ENCODE measurements at places on chromosomes 7 and 10. TPM values are rescaled to one million over a fixed set of nuclear protein-coding genes. Genes with fewer than 3 reads are reported as not detected.

Gene HEPACAM2
- total RNA-seq, result not detected

Gene CPA4
- 0.72 TPM for total RNA-seq

- no peak overlapping the region for H3K27ac ChIP-seq
- DNase-seq, result no peak
- peaks cover 11% of the 10 kb centered on the region for H3K27me3 ChIP-seq
- no peaks in the 10 kb centered on the region for H3K36me3 ChIP-seq
- H3K4me3 ChIP-seq, result no peak overlapping the region
Measured at GRCh38 chr10:44397476-44398225, 12.8 kb upstream of the CXCL12 start.

- no peak for DNase-seq
- no peaks in the 10 kb centered on the region for H3K36me3 ChIP-seq
- no peak overlapping the region for H3K4me3 ChIP-seq
- no peaks in the 10 kb centered on the region for H3K27me3 ChIP-seq
- H3K4me1 ChIP-seq, result no peaks in the 10 kb centered on the region
Measured at GRCh38 chr10:89122433-89123051, 84.6 kb downstream of the CH25H start.

DNA sequence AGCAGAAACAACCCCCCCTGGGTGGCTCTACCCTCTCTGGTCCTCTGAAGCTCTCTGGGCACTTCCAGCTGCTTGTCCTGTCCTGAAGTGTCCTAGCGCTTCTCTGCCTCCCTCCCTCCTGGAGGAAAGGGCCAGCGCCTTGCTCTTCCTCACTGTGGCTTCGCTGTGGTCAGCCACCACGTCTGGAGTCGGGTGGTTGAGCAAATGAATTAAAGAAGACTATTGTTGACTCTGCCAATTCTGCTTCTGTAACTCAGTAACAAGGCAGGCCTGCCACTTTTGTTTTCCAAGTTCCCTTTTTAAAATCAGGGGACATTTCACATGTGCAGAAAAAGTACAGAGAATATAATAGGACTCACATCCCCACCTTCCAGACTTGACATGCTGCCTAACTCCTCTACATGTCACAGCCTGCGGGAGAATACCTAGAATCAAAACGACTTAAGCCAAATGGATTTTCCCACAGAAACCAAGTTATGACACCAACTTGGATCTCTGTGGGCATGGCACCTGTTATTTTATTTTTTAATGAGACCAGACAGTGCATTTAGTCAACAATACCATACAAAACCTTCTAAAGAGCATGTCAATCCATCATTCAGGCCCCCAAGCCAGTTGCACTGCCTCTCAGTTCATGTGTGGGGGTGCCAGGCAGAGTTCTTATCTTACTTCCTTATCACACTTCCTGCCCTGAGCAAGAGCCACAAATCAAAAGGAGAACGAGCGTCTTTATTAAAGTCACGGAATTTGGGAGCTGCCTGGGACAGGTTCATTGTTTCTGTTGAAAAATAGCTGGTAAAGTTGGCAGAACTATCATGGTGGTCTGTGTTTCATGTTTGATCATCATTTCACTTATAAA, 6.8 kb downstream of the FFAR4 start:
- H3K27ac ChIP-seq, result no peak overlapping the region
- H3K36me3 ChIP-seq, result no peaks in the 10 kb centered on the region
- no peak for DNase-seq
- H3K27me3 ChIP-seq, result peaks cover 47% of the 10 kb centered on the region

DNA sequence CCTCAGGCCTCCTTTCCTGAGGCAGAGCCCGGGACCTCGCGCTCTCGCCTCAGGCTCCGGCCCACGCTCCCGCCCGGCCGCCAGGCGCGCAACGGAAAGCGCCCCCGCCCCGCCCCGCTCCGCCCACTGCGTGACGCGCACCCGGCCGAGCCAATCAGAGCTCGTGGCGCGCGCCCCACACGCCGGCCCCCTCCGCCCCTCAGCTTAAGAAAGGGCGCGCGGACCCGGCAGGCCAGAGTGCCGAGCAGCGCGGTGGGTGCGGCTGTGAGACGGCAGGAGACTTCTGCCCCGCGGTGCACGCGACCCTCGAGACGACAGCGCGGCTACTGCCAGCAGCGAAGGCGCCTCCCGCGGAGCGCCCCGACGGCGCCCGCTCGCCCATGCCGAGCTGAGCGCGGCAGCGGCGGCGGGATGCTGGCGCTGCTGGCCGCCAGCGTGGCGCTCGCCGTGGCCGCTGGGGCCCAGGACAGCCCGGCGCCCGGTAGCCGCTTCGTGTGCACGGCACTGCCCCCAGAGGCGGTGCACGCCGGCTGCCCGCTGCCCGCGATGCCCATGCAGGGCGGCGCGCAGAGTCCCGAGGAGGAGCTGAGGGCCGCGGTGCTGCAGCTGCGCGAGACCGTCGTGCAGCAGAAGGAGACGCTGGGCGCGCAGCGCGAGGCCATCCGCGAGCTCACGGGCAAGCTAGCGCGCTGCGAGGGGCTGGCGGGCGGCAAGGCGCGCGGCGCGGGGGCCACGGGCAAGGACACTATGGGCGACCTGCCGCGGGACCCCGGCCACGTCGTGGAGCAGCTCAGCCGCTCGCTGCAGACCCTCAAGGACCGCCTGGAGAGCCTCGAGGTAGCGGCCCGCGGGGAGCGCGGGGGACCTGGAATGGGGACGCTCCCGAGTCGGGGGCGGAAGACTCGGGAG, at the start of gene NPTX2:
NPTX2 (plus strand) TSS at position 235 of the 909 bp plus-strand sequence; CDS start at position 412, 177 bp downstream.
- DNase-seq, result peak; percentile 70
- peak within 1 kb of the TSS; percentile 84 for H3K4me3 ChIP-seq
- no peak within 1 kb of the TSS for H3K27ac ChIP-seq

Measured in neural crest cell (in vitro differentiated cells).